ENCODE measurements at places on chromosomes 4 and X.

DNA sequence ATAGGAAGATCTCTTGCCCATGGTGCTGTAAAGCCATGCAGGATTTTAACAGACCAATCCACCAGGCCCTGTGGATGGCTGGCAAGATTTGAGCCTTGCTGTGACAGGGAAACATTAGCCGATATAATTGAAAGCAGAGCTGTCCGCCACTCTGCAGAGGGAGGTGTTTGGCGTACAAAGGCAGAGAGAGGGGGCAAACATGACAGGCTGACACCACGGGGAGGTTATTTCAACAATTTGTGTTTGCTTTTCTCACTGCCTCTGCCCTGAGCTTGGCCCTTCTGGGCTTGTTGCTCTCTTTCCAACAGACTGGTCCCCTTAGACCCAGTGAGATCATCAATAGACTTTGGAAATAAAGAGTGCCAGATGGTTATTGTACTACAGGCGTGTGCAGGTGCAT, 59.4 kb downstream of the CLNK start:
- no peak for DNase-seq

DNA sequence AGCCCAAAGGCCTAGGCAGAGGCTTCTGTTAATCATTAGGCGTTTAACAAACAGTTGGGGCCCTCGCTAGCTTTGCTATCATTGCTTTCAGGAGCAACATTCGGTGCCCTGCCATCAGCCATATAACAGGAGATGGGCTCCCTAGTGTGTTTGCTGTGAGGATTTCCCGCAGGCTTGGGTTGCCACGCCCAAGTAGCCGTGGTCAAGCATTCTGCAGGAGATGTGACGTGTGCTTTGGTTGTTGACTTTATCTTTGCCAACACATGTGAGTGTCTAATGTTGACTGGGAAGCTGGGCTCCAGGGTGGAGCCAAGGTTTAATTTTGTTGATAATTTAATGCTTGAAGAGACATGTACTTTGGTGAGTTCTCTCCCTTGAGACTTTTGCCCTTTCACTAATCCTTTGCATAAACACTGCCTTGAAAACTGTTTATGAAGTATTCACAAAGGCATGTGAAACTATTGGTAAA, 184.6 kb upstream of the KIT start:
- DNase-seq = no peak

DNA sequence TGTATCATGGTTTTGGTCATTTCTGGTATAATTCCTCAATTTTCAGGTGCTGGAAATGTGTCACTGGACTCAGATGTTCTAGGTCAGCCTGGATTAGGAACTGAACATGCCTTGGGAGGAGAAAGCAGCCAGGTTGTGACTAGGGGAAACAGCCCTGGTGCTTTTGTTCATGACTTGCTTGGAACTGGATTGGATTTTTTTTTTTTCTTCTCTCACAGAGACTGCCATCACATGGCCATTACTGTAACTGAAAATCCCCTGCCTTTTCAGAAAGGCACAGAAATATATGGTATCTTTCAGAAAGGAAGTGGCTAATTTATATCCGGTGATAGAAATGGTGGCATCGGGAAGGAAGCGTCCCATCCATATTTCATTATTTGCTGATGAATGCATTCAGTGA, 34.6 kb downstream of the SEPTIN11 start:
- DNase-seq = no peak

- DNase-seq = no peak
These were observed 77.8 kb downstream of the GALNTL6 start for GRCh38 chr4:171891038-171891437.

DNA sequence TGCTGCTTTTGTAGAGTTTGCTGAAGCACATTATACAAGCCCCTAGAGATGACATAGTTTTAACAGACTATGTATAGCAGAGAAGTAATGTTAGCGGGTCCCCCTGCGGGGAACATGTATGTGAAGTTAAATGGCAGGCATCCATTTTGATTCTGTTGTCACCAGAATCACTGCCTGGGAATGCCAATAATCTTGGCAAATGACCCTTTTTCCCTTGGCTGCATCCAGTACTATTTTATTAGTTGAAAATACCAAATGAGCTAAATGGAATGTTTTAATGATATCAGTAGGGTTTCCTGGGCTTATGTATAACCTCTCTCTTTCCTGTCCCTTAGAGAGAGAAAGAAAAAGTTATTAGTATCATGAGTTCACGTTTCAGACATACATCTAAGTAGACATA, 93.6 kb downstream of the LIMCH1 start:
- DNase-seq = no peak

GRCh38 chr4:54513204-54513603, 144.6 kb upstream of the KIT start:
- DNase-seq = no peak

DNA sequence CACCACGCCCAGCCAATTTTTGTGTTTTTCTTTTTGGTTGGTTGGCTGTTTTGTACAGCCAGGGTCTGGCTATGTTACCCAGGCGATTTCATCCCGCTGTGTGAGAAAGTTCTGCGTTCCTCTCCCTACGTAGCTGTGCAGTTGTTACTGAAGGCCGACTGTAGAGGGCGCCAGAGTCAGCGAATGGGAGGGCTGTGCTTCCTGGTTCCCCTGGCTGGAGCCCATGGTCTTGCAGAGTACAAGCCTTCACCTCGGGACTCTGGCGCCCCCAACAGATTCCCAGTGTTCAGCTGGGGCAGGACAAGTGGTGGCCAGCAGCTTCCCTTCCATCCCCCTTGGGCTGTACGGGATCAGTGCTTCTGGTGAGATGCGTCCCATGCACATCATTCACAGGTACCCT, 5.6 kb upstream of the CT45A1 start:
- DNase-seq = peak; percentile 57

GRCh38 chrX:10939424-10939823, 171.7 kb upstream of the HCCS start:
- DNase-seq = no peak

- DNase-seq = no peak
These were observed 204.1 kb downstream of the LDB2 start for GRCh38 chr4:16694173-16694883.

DNA sequence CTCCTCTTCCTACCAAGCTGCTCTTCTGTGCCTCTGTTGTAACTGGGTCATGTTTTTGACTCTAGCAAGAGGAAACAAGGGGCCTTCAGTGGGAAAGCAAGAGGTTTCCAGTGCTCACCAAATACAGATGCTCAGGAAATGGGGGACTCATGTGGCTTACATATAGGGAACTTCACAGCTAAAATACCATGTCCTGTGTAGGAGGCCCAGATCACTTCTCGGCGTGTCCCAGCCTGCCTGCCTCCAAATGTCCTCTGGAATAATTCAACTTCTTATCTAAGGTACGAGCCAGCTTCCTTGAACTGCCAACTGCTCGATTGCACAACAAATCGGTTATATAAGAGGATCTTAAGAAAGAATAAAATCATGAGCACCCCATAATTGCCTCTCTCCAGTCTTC, 161.3 kb downstream of the KIT start:
- DNase-seq = no peak

GRCh38 chrX:71216485-71216884, 6.5 kb upstream of the GJB1 start:
- no peak for DNase-seq

DNA sequence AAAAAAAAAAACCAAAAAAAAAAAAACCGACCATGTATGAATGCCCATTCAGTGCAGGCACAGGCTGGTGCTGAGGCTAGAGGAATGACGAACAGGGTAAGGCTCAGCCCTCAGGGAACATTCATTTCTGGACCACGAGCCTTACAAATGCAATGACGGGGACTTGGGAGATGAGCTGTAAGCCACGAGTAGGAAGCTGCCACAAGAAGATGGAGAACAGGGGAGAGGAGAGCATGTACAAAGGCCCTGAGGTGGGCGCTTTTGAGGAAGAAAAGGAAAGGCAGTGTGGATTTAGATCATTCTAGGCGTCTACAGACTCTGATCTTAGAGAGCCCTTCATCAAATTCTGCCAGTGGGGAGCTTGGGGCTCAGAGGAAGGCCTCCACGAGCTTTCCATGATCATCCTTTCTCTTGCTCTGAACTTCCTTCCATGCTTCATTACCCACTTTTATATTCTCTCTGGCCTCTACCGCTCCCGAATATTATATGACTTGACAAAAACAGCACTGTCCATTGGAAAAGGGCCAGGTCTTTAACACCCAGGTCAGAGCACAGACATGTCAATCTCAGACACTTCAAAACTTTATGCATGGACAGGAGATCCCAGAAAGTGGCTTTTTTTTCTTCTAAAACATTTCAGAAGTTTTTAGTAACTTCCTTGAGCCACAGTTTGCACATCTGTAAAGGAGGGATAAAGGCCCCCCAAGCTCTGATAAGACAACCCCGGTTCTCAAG, 3.3 kb upstream of the ZNF518B start:
- DNase-seq = peak; percentile 65

DNA sequence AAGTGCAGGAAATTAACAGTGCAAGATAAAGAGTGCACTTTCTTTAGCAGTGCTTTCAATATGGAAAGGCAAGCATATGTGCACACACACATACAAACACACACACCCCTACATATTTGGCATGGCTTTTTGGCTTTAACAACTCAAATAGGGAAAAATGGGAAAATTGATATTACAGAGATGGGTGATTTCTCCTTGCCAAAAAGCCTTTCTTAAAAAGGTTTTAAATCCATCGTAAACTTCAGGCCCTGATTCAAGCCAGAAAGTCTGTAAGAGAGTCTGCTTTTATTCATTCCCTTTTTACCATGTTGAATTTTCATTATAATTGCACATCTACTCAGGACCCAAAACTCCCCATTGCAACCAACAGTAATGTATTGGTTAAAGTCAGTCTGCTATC, 612.0 kb upstream of the ACTRT1 start:
- DNase-seq = no peak

Data from activated naive CD4-positive, alpha-beta T cell treated with anti-CD3 and anti-CD28 coated beads for 36 hours (primary cell).